ENCODE measurements at places on chromosomes 12 and 14.

- DNase-seq, result no peak
These were observed 246.0 kb downstream of the ZFP36L1 start for GRCh38 chr14:68546839-68547238.

DNA sequence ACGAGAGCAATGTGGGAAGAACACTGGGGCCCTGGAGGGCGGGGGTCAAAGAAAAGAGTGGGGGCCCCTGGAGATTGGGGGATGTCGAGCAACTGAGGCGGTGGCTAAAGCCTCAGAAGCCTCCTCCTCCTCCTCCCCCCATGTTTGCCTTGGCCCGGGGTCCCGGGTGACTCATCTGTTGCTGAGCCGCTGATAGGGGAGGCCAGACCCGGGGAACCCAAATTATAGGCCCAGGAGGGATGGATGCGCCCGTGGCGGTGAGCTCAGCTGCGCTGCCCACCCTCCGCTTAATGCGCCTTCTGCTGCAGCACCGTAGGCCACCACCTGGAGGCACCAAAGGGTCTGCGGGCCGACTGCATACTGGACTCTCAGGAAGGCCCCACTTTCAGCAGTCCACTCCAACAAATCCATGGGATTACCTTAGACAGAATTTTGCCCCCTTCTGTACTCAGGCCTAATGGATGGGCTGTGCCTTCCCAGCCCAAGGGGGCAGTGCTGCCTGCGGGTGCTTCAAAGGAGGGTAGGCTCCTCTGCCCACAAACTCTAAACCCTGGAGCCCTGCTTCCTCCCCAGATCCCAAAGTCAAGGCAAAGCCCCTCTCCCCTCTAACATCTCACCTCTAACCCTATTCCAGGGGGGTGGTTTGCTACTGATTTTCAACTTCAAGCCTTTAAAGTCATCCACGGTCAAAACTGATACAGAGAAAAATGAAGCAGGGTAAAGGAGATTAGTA lies 2.6 kb upstream of the WNT10B start:
- DNase-seq, result peak; percentile 51

DNA sequence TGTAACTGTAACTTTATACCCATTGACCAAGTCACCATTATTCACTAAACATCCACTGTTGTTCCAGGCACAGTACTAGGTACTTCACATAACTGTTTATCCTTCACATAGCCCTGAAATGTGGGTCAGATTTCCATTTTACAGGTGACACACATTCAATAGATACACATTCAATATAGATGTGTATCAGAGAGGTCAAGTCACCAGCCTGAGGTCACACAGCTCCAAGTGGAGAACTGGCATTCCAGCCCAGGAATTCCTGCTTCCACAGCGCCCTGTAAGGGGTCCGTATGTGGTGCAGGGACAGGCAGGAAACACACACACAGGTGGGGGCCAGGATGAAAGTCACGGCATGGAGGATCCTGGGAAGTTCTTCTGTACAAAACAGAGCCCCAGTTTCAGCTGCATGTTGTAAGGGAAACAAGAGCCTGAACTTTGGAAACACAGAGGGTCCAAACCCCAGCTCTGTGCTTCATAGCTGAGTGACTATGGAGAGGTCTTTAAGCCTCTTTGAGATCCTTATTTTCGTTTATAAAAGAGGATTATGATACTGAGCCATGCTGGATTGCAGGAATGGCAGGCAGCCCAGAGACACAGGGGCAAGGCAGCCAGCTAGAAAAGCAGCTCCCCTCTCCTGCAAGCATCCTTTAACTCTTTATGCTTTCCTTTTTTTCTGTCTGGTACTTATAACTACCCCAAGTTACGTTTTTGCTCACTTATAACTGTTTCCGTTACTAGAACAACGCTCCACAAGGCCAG lies 50.3 kb upstream of the DICER1 start:
- DNase-seq, result no peak

DNA sequence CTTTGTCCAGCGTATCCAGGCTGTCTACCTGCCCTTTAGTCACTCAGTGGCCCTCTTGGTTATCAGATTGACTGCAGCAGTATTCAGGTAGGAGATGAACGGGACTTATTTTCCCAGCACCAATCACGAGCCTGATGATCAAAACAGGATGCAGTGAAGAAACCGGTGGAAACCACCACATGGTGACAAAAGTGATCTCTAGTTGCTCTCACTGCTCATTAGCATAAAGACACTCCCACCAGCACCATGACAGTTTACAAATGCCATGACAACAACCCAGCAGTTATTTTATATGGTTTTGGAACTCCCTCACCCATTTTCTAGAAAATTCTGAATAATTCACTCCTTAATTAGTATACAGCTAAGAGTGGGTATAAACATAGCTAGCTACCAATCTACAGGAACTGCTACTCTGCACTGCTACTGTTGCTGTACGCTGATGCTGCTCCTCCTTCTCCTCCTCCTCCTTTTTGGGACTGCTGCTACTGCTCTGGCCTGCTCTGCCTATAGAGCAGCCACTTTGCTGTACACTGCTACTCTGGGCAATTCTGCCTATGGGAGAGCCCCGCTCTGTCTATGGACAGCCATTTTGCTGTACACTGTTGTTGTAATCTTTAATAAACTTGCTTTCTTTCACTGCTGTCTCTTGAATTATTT lies 142.5 kb upstream of the SSTR1 start:
- no peak for DNase-seq

DNA sequence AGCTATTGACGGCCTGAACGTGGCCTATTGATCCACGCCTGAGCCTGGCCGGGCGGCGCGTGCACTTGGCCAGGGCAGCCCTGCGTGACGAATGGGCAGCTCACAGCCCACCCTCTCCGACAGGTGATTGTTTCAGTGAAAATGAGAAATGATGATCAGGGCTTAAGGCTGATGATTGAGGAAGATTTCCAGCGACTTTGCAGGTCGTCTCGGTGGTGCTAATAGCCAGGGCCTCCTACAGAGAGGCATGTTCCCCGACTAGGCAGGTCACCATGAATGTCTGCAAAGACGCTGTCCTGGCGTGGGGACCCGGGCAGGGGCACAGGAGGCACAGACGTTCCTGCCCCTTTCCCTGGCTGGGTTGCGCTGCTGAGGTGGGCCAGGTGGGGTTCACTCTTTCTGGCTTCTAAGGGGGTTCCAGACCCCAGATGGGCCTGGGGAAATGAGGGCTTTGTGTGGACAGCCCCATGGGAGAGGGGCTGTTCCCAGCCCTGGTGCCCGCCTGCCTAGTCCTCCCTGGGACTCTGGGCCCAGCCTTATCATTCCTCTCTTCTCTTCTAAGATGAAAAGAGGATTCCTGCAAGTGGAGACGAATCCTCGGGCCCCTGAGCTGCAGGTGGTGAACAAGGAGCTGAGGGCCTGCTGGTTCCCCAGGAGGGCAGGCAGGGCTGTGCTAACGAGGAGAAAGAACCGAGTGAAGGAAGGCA lies 157.4 kb downstream of the KIF26A start:
- no peak for DNase-seq

All from HAP-1 (cell line).